Umbilical cord (tissue), 2 donors: ENCODE measurements at places on chromosomes 6 and 20. TPM values are rescaled to one million over a fixed set of nuclear protein-coding genes. Genes with fewer than 3 reads are reported as not detected.

WFDC10B gene
- total RNA-seq, result not detected

NMBR gene
- 0.48 TPM for total RNA-seq

DNA sequence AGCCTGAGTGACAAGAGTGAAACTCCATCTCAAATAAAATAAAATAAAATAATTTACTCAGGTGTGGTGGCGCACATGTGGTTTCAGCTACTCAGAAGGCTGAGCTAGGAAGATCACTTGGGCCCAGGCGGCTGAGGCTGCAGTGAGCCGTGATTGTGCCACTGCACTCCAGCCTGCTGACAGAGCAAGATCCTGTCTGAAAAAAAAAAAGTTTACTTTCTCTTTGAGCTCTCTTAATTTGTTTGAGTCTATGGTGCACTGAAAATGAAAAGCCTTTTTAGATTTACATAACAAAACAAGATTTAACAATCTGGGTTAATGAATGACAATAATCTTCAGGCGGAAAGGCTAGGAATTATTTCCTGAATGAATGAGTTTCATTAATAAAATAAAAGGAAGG is 23.3 kb upstream of the NHSL1 start:
- DNase-seq, result no peak

- DNase-seq, result peak; percentile 19
These were observed at the start of gene COX4I2 for GRCh38 chr20:31637660-31638059. TSS of gene COX4I2 (plus strand) at chr20:31637912. CDS start at chr20:31639018, 1,106 bp downstream.

DNA sequence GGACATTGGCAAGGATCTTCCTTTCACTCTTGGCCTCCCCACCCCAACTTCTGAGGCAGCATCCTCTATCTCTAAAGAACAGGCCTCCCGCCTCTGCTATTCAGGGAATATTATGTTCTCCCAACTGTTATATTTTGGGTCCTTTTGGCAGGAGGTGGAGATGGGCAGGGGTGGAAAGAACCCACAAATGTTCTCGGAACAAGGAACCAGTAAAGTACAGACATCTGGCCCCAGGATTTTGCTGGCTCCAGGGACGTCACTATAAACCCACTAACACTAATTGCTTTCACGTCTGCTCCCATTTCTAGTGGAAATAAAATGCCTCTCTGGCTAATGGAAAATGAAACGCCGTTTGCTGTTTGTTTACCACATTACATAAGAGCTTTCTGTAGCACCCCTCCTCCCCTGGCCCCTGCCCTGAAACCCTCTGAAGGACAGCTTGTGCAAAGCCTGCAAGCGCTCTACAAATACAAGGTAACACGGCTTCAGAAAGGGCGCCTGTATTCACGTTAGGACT is 77.7 kb upstream of the TBC1D7 start:
- DNase-seq, result no peak

DNA sequence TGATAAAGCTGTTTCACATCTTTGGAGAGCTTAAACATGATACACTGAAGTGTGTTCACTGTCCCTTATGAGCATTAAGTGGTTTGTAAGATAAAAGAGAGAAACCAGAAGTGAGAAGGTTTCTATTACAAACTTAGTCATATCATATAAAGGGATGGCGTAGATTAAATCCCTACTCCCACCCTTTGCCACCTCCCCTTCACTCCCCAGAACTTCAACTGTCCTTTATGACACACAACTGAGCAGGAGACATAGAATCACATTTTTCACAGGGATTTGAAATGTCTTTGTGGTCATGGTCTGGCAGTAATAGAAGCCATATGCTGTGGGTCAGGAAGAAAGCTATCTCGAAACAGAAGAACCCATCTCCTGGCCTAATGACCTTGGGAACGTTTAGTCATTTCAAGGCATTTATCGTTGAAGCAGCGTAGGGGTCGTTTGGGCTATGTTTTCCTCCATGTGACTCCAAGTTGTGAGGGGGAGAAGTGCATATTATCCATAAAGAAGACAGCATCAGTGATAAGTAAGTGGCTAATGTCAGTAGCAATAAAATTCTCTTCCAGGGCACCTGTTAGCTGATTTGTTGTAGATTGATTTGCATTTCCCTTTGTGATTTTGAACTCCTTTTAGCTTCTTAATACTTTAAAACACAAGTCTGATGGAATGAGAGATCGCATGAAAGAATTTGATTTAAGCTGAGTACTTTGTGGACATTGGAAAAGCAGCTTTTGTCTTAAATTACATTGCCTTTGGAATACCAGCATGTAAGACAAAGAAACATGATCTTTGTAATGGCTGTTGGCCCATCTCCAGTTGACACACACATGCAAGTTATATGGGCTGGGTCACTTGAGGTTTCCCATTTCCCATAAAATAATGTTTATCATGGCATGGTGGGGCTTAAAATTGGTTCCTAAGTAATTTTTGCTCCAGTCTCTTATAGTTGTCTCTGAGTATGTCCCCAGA is 501.5 kb upstream of the FLRT3 start:
- DNase-seq, result no peak

- no peak for DNase-seq
These were observed 10.2 kb downstream of the ELMO2 start for GRCh38 chr20:46396052-46396740.

DNA sequence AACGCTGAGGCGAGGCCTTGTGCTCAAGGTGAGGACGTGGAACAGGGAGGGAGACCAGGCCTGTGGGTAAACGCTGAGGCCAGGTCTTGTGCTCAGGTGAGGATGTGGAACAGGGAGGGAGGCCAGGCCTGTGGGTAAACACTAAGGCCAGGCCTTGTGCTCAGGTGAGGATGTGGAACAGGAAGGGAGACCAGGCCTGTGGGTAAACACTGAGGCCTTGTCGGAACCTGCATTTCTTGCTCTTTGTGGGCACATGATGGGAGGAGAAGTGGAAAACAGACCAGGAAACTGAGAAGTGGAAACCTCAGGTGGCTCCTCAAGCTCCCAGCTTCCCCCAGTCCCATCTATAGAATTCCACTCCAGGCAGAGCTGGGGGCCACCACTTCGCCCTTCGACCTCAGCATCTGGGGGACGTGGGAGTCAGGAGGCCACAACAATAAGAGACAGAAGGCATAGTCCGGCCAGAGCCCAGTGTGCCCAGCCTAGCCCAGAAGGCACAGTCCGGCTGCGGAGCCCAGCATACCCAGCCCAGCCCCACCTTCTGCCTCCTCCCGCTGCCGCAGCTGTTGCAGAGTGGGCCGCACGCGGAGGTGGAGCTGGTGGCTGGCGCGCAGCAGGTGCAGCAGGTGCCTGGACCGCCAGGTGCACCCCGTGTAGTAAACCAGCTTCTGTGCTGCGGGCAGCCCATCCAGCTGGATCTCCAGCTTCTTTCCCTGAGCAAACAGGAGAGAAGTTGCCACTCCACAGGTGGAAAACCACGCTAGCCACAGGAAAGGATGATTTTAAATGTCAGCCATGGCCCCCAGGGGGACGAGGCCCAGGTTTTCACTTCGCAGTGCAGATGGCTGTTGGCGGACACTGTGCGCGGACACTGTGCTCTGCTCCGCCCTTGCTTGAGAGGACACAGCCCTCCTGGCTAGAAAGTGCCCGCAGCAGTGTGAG is 17.5 kb downstream of the FRMD1 start:
- DNase-seq, result no peak

- peak; percentile 32 for DNase-seq
These were observed 116.2 kb downstream of the LCA5 start for GRCh38 chr6:79421001-79421411.

DNA sequence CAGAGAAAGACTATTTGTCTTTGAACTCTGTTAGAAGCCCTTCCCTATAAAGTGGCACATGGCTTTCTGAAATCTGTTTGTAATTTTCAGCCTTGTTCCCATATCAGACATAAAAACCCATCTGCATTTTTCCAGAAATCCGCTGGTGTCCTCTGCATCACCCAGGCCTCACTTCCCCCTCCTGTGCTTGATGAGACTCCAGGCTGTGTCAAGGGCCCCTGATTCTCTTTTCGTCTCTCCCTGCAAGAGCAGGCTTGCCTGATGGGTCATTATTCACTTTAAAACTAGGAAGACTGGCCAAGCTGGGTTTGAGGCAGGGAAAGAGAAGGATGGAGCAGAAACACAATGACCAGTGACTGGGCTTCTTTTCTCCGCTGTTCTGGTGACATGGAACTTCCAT is 10.6 kb upstream of the PROKR2 start:
- peak; percentile 47 for DNase-seq

GRCh38 chr6:16754876-16755275 is 6.4 kb downstream of the ATXN1 start:
- no peak for DNase-seq
